Activated T-cell treated with anti-CD3 and anti-CD28 coated beads for 24 hours (primary cell): ENCODE measurements at places on chromosomes 1 and 21.

DNA sequence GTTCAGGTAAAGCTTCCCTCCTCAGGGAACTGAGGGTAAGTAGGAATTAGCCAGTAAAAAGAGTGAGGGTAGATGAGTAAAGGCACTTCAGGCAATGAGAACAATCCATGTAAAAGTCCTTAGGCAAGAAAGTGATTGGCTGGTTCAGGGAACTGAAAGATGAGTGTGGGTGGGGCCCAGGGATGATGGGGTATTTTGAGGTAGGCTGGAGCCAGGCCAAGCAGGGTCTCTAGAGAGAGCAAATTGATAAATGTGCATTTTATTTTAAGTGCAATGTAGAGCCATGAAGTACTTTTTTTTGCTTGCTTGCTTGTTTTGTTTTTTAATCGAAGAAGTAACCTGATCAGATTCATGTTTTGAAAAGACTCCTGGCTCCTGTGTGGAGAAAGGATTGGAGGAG, 26.5 kb downstream of the OSBPL9 start:
- no peak for DNase-seq

DNA sequence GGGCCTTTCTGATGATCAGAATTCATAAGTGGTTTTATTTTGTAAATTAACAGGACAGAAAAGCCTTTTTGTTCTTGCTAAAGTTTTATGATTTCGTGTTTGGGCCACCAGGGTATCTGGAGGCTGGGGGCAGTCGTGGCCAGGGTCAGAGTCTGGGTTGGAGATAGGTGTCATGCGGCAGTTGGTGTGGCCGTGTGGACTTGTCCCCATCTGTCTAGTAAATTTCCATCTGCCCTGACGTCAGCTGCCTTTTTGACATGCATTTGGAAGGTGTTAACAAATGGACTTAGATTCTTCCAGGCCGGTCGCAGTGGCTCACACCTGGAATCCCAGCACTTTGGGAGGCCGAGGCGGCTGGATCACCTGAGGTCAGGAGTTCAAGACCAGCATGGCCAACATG, 56.8 kb downstream of the SKI start:
- no peak for DNase-seq

- DNase-seq = no peak
These were observed 160.1 kb downstream of the PTPRC start for GRCh38 chr1:198798923-198799386.

DNA sequence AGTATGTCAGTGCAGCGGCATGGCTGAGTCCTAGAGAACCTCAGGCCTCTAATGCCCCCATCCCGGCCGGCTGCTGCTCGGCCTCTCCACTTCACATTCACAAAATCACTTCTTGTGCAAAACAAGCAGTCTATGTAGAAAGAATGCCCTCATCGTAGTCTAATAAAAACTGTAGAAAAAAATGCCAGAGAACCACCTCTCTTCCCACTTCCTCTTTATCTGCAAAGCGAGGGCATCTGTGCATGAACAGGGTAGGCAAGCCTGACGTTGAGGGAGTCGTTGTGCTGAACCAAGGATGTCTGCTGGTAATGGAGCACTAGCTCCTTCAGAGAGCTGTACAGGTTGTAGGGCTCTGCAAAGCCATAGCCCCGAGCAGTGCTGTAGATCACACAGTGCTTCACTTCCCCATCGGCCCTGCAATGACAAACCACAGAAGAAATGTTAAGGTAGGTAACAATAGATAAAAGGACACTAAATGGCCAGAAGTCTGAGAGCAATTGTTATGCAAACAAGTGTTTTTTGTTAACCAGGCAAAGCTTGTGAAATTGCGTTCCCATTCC, 88.9 kb downstream of the PIK3R3 start:
- DNase-seq = no peak

DNA sequence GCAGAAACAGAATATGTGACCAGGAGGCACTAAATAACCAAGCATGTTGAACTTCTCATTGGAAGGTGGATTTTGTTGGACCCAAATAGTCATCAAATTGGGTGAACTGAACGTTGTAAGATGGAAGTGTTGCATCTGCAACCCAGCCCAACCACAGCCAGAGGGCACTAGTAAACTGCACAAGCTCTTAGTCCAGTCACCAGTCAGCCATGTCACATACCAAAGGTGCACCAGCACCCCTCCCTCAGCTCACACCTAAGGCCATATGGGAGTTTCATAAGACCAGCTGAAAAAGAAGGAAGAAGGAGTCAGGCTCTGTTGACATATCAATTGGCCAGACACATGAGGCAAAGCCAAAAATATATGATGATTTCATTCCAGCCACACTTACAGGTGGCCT, 481.7 kb upstream of the NR5A2 start:
- DNase-seq = no peak
